ENCODE measurements at places on chromosomes 13 and 19. TPM values are rescaled to one million over a fixed set of nuclear protein-coding genes. Genes with fewer than 3 reads are reported as not detected.

SCN1B gene
- total RNA-seq, result 1.7 TPM

MYO16 gene
- total RNA-seq, result not detected

OR4F17 gene
- 0.15 TPM for total RNA-seq

SULT2B1 gene
- total RNA-seq, result 4.8 TPM

- DNase-seq, result peak; percentile 94
- H3K4me3 ChIP-seq, result no peak overlapping the region
- peaks cover 13% of the 10 kb centered on the region for H3K4me1 ChIP-seq
- H3K27ac ChIP-seq, result peak overlapping the region; percentile 54
- no peaks in the 10 kb centered on the region for H3K36me3 ChIP-seq
Observed at GRCh38 chr13:19910336-19911072, 47.1 kb upstream of the ZMYM5 start.

- no peak overlapping the region for H3K4me3 ChIP-seq
- H3K27me3 ChIP-seq, result peaks cover 24% of the 10 kb centered on the region
- peaks cover 15% of the 10 kb centered on the region for H3K4me1 ChIP-seq
- no peaks in the 10 kb centered on the region for H3K36me3 ChIP-seq
- no peak overlapping the region for H3K27ac ChIP-seq
- DNase-seq, result no peak
Observed at GRCh38 chr19:54469496-54469934, 3.6 kb downstream of the CDC42EP5 start.

DNA sequence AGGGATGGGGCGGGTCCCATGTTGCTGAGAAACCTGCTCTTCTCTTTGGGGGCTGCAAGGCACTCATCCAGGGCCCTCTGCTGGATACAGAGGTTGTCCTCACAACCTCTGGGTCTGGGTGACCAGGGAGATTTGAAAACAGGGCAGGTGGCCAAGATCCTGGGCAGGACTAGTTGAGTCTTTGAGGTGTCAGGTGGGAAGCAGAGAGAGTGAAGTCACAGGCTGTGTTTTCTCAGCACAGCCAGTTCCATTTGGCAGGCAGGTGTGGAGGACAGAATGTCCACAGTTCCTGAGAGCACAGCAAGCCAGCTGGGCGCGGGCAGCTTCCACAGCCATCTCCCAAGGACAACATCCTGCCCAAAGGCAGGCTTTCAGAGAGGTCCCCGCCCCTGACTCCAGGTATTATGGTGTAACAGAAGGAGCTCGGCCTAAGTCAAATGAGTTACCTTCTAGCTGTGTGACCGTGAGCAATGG, 118.8 kb downstream of the NUFIP1 start:
- no peaks in the 10 kb centered on the region for H3K36me3 ChIP-seq
- no peak overlapping the region for H3K27ac ChIP-seq
- H3K4me1 ChIP-seq, result no peaks in the 10 kb centered on the region
- peak; percentile 7 for DNase-seq
- no peaks in the 10 kb centered on the region for H3K27me3 ChIP-seq
- no peak overlapping the region for H3K4me3 ChIP-seq

All from PC-3 (cell line).